ENCODE measurements at places on chromosomes 1 and 21.

DNA sequence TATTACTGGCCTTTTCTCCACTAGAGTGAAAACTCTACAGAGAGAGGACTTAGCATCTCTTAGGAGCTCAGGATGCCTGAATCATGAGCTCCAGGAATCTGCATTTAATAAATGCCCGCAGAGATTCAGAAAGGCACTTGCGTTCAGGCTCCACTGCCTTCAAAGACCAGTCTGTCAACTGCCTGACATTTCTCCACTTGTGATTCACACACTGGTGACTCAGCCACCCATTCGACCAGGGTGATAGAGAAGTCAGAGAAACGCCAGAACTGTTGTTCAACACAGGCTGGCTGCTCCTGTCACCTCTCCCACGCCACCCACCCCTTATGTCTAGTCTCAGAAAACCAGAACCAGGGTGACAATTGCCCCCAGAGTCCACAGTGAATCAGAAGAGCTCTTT lies 26.9 kb upstream of the LBR start:
- DNase-seq, result no peak

GRCh38 chr1:3505161-3505560 lies 50.7 kb downstream of the ARHGEF16 start:
- no peak for DNase-seq

- DNase-seq, result no peak
Observed at GRCh38 chr1:89671775-89672488, 39.0 kb downstream of the LRRC8C start.

DNA sequence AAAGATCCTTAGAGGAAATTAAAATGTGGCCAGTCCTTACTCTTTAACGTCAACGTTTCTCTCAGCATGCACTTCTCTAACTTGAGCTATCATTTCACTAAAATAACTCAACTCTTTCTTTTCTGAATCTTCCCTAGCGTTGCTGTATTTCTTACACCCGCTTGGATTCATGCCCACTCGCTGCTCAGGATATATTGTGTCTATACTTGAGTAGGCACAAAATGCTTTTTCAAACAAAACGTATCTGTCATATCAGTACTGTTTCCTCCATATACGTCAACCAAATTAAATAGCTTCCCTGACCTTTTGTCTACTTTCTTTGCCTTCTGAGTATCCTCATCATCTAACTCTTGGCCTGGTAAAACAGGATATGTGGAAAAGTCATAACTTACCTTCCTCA lies 549.7 kb downstream of the SMYD3 start:
- no peak for DNase-seq
